B cell (primary cell): ENCODE measurements at places on chromosomes 11 and 22.

DNA sequence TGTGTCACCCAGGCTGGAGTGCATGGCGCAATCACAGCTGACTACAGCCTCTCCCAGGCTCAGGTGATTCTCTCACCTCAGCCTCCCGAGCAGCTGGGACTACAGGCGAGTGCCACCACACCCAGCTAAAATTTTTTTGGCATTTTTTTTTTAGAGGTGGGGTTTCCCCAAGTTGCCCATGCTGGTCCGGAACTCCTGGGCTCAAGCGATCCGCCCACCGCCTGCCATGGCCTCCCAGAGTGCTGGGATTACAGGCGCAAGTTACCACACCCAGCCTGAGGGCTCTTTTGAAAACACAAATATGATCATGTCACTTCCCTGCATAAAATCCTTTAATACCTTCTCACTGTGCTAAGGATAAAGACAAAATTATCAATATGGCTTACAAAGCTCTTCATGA lies 88.1 kb downstream of the MAML2 start:
- peak overlapping the region; percentile 95 for H3K27ac ChIP-seq
- H3K27me3 ChIP-seq, result no peaks in the 10 kb centered on the region
- DNase-seq, result peak; percentile 21
- no peak overlapping the region for H3K4me3 ChIP-seq
- peaks cover 75% of the 10 kb centered on the region for H3K4me1 ChIP-seq

DNA sequence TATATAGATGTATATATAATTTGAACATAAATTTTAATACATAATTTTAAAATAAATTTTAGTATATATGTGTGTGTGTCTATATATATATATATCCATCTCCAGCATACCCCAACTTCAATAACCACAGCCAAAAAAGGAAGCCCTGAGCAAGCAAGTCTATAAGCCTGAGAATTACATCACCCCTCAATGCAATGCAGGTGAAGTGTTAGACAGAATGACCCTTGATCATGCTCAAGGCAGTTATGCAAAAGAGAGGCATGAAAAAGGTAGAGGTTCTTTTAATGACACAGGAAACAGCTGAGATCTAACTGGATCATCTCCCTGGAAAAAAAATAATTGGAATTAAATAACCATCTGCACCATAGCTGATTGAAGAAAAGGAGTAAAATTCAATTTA lies 557.9 kb upstream of the ANO5 start:
- no peaks in the 10 kb centered on the region for H3K4me1 ChIP-seq
- H3K4me3 ChIP-seq, result no peak overlapping the region
- DNase-seq, result no peak
- H3K27ac ChIP-seq, result no peak overlapping the region
- no peaks in the 10 kb centered on the region for H3K36me3 ChIP-seq
- H3K27me3 ChIP-seq, result no peaks in the 10 kb centered on the region

DNA sequence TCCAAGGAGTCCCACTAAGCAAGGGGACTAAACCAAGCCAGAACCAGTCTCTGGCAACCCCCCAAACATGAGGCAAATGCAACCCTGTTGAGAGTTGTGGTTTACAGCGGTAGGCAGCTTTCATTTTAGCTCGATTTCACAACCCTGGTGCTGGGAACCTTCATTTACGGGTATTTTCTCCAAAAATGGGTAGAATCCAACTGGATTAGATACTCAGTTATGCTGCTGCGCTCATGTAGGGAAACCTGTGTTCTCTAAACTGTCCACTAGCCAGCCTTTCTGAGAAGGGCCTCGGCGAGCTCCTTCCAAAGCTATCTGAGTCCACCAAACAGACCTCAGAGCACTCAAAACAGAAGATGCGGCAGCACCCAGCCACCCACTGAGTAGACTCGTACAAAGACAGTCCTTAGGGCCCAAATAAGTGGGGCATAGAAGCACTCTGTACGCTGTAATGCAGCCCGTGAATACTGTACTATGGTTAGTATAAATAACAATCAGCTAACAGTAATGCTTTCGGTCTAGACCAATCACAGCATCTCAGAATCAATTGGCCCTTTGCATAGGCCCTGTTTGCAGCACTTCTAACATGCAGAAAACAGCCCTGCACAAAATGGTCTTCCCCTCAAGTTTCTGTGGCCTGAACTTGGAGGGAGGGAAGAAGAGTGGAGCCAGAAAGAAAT lies 104.7 kb downstream of the ETS1 start:
- no peak for DNase-seq
- peak overlapping the region; percentile 27 for H3K4me3 ChIP-seq
- H3K27me3 ChIP-seq, result no peaks in the 10 kb centered on the region

- H3K36me3 ChIP-seq, result no peaks in the 10 kb centered on the region
- H3K27me3 ChIP-seq, result no peaks in the 10 kb centered on the region
- no peaks in the 10 kb centered on the region for H3K4me1 ChIP-seq
- no peak for DNase-seq
Measured at GRCh38 chr11:35934981-35935380, 8.9 kb upstream of the LDLRAD3 start.

DNA sequence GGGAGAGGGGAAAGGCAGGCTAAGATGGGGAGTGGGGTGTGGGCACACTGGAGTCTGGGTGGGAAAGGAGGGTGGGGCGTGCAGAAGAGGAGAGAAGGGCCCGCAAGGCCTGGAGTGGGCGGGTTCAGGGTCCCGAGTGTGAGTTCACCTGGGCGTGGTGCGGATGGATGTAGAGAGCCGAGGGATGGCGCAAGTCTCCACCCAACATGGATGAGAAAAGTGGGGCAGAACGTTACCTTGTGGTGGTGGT lies 364 bp upstream of the ABCC8 start:
- no peak overlapping the region for H3K27ac ChIP-seq
- H3K4me1 ChIP-seq, result no peaks in the 10 kb centered on the region
- DNase-seq, result no peak
- peaks cover 16% of the 10 kb centered on the region for H3K27me3 ChIP-seq
- no peak overlapping the region for H3K4me3 ChIP-seq
- no peaks in the 10 kb centered on the region for H3K36me3 ChIP-seq

GRCh38 chr22:46942799-46943785 lies 180.6 kb downstream of the TBC1D22A start:
- H3K4me3 ChIP-seq, result no peak overlapping the region
- H3K4me1 ChIP-seq, result peaks cover 26% of the 10 kb centered on the region
- H3K27ac ChIP-seq, result peak overlapping the region; percentile 42
- DNase-seq, result peak; percentile 56

DNA sequence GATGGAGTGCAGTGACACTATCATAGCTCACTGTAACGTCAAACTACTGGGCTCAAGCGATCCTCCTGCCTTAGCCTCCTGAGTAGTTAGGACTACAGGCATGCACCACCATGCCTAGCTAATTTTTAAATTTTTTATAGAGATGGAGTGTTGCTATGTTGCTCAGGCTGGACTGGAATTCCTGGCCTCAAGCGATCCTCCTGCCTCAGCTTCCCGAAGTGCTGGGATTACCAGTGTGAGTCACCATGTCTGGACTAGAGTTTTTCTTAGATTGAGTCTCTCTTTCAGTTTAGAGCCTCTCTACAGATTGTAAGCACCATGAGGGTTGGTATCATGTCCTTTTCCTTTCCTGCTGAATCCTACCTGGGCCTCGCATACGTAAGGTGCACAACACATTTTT lies 57.3 kb upstream of the ALKBH3 start:
- H3K36me3 ChIP-seq, result no peaks in the 10 kb centered on the region
- no peaks in the 10 kb centered on the region for H3K4me1 ChIP-seq
- DNase-seq, result no peak
- no peak overlapping the region for H3K27ac ChIP-seq
